ENCODE measurements at places on chromosomes 2 and 18. TPM values are rescaled to one million over a fixed set of nuclear protein-coding genes. Genes with fewer than 3 reads are reported as not detected.

REG1B gene
- total RNA-seq, result not detected

- no peak for DNase-seq
Observed at GRCh38 chr2:102992607-102993006, 230.8 kb downstream of the TMEM182 start.

DNA sequence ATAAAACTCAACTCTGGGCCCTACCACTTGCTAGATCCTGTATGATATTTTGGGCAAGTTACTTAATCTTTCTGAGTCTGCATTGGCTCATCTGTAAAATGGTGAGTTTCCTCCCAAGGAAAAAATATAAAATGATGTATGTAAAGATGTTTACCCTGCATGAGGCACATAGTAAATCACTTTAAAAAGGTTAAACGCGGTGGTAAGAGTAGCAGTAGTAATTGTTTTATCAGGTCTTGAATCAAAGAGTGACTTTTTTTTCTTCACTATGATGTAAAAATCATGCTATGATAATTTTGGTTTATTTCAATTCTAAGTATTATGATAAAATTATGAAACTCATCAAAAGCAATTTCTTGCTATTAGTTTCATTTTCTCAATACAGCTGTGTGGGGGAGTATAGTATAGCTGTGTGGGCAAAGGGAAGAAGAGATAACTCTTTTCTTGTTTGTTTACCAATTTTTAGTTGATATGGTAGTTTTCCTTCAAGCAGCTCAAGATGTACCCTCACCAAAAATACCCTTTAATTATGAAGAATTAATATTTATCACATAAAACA lies 10.7 kb downstream of the ARHGAP15 start:
- DNase-seq, result no peak

DNA sequence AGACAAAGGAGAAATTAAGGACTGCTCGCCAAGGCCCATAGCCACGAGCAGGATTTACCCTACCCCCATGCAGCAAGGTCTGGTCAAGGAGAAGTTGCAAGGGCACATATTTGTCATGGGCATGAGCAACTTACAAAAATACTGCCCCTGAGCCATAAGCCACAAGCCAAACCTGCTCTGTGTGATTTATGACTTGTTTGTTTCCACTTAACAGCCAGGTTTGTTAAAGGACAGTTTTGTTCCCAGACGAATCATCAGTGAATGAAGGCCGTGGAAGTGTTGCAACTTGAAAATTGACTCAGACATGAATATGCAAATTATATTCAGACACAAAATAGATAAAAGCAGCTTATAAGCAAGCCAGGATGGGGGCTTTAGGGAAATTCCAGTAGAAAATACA lies 31.3 kb upstream of the EVA1A start:
- DNase-seq, result no peak
